Bronchial smooth muscle cell (primary cell): ENCODE measurements at places on chromosomes 1 and 21. TPM values are rescaled to one million over a fixed set of nuclear protein-coding genes. Genes with fewer than 3 reads are reported as not detected.

Gene RASAL2
- total RNA-seq: 6.5 and 7.3 TPM in 2 replicates

Gene CD1E
- total RNA-seq: not detected in 2 replicates

Gene VHLL
- total RNA-seq: 0.17 TPM in 1 of 2 replicates, not detected in the other

Gene FCRL4
- not detected in 2 replicates for total RNA-seq

Gene TINAGL1
- total RNA-seq: 0.94 and 2.4 TPM in 2 replicates

Gene ATP1A4
- total RNA-seq: not detected in 2 replicates

Gene SPATA46
- not detected in 2 replicates for total RNA-seq

Gene ETV3L
- not detected in 2 replicates for total RNA-seq

Gene CCDC185
- not detected in 2 replicates for total RNA-seq

Gene RIMKLA
- total RNA-seq: under 0.01 TPM in 1 of 2 replicates, not detected in the other
